Motor neuron (in vitro differentiated cells): ENCODE measurements at places on chromosomes 16 and 17. TPM values are rescaled to one million over a fixed set of nuclear protein-coding genes. Genes with fewer than 3 reads are reported as not detected.

- ATAC-seq, result no peak
Observed at GRCh38 chr16:86810062-86810461, 231.7 kb downstream of the FOXL1 start.

DNA sequence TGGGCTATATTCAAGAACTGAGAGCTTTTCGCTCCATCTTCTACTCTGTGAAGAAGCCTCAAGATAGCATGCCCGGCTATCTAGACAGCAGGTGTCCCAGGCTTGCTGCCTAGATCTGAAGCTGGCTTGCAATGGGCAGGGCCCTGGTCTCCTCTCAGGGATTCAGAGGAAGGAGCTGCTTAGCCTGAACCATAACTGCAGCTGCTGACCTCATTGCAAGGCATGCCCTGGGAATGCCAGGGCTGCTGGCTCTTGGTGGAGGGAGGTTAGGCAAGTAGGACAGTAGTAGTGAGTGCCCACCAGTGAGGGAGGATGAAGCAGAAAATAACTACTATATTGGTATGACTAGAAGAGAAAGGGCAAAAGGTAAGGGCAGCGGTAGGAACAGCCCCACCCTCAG is 21.3 kb upstream of the SLC35B1 start:
- ATAC-seq, result no peak

Gene TNFRSF17
- total RNA-seq, result not detected in 2 replicates

Gene P2RX5
- total RNA-seq, result 1.0 and 1.2 TPM in 2 replicates

DNA sequence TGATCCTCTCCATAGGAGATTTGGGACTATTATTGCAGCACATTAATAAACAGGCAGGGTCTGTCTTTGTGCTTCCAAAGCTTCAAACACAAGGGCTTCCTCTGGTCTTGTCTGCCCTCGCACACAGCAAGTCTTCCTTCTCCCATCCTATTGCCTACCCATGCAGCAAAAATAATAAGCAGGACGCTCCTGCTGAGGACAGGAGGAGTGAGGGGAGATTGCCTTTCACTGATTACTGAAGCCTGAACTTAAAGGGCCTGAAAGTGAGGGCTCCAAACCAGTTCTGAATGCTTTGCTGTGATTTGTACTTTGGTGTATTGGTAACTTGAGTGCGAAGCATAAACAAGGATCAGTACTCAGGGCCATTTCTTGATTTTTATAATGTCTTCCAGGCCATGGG is 197.6 kb upstream of the XYLT1 start:
- no peak for ATAC-seq

DNA sequence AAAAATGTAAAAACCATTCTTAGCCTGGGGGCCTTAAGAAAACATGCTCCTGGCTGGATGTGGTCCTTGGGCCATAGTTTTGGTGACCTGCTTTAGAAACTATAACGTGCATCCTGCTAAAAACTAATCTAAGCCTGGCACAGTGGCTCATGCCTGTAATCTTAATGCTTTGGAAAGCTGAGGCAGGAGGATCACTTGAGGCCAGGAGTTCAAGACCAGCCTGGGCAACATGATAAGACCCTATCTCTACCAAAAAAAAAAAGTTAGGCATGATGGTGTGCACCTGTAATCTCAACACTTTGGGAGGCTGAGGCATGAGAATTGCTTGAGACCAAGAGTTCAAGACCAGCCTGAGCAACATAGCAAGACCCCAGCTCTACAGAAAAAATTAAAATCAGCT is 183.8 kb upstream of the CHMP6 start:
- no peak for ATAC-seq

DNA sequence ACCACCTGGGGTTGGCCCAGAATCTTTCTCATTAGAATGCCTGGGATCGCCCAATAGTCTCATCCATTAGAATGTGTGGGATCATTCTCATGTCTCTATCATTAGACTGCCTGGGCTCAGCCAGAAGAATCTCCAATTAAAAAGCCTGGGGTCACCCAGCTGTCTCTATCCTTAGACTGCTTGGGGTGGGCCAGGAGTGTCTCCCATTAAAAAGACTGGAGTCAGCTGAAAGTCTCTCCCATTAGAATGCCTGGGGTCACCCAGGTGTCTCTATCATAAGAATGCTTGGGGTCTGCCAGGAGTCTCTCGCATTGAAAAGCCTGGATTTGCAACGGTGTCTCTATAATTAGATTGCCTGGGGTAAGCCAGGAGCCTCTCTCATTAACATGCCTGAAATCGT is 2225.7 kb downstream of the TP53TG3F start:
- ATAC-seq, result no peak

Gene CRYM
- total RNA-seq, result 4.9 and 5.9 TPM in 2 replicates

Gene CCL17
- not detected in 2 replicates for total RNA-seq

Gene PRSS22
- 0.81 and 0.97 TPM in 2 replicates for total RNA-seq

DNA sequence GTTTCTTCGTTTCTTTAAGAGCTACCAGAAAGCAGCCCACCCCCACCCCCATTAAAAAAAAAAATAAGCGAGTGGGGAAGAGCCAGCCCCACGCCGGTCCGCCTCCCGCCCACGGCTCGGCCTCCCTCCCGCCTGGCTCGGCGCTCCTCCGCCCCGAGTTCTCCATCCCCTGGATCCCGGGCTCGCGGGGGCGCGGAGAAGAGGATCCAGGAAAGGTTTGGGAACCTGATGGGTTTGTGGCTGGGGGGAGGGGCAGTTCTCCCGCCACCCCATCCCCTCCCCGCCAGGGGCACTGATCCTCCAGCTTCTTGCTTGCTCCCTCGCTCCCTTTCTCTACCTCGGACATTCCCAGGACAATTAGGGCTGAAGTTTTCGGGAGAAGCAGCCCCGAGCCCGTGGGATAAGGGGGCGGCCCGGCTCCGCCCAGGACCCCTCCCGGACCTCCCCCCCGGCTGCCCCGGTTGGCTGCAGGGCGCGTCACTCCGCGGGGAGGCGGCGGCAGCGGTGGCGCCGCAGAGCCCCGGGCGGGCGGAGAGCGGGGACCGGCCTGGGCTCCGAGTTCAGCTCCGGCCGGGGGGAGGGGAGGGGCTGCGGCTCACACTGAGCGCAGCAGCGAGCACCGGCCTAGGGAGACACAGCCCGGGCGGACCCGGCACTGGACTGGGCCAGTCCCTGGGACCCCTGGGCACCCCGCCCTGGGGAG is 1.0 kb upstream of the SALL1 start:
- ATAC-seq, result peak; percentile 72

DNA sequence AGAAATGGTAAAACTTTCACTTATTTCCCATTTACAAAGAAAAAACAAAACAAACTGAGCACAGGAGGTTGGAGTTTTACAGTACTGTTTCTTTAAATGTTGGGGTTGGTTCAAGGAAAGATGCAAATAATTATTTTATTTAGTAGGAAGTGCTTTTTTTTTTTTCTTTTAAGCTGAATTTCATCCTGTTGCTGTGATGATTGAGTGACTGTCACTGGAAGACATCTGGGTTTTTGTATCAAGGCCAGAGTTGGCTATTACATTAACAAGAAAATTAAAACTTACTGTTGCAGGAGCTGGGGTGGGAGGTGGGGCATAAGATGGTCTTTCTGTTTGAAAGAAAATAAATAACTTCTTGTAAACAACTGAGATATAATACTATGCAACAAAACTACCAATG is 2.3 kb downstream of the SMARCE1 start:
- no peak for ATAC-seq

Gene TSR3
- 47.6 and 63.6 TPM in 2 replicates for total RNA-seq

Gene MARVELD3
- 1.1 and 1.4 TPM in 2 replicates for total RNA-seq

GRCh38 chr16:53664724-53665345 is 38.8 kb downstream of the RPGRIP1L start:
- ATAC-seq, result no peak

GRCh38 chr16:71917900-71918299 is 22.6 kb downstream of the IST1 start:
- no peak for ATAC-seq

- ATAC-seq, result no peak
Observed at GRCh38 chr17:72470734-72471133, 349.9 kb downstream of the SOX9 start.

DNA sequence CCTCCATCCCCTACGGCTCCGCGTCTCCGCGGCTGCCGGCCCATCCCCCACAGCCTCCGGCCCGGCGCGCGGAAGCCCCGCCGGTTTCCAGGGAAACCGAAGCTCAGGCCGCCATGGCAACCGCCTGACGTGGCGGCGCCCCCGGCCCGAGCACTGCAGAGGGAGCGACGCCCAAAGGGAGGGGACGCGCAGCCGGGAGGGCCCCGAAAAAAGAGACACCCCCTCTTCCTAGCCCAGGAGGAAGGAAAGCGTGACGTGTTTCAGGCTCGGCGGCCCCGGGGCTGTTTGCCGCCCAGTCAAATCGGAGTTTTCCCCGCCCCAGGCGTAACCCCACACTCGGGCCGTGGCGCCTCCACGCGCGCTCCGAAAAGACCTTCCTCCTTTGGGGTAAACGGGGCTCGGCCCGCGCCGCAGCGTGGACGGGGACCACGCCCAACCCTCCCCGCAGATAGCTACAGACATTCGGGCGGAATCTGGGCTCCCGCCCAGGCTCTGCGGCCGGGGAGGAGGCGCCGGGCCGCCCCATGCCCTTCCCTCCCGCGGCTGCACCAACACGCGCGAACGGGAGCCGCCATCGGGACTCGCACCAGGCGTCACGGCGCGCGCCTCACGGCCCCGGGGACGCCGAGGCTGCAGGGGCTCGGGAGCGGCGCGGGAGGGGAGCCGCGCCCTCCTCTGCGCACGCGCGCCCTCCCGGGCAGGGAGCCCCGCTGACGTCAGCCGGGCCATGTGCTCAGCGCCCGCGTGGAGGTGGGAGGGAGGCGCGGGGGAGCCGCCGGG is 7.5 kb downstream of the MNT start:
- peak; percentile 8 for ATAC-seq

- no peak for ATAC-seq
Observed at GRCh38 chr16:84396537-84397008, 28.2 kb downstream of the ATP2C2 start.

- ATAC-seq, result peak; percentile 72
Observed at GRCh38 chr16:75238132-75238852, 13.1 kb downstream of the BCAR1 start.

- ATAC-seq, result no peak
Observed at GRCh38 chr16:31079342-31079944, 5.2 kb downstream of the ZNF646 start.

- ATAC-seq, result no peak
Observed at GRCh38 chr16:23174622-23175021, 7.9 kb upstream of the SCNN1G start.

DNA sequence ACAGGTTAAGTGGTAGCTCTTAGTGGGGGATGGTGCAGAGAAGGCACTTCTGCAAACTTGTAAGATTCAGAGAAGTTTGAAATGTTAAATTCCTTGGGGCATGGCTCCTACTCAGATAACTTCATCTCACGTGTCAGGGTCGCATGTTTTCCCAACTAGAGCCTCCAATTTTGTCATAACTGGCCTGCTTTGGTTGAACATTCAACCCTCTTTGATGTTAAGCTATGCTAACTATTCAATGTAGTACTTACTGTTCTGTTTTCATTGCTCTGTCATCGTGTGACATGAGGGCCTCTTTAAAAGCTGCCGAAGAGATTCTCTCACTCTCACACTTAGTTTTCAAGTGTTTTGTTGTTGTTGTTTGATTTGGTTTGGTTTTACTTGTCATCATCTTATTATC is 280.8 kb downstream of the CDH11 start:
- ATAC-seq, result no peak

Gene SPN
- total RNA-seq, result 1.1 TPM in 2 replicates

- no peak for ATAC-seq
Observed at GRCh38 chr17:79150035-79150733, 75.6 kb downstream of the ENGASE start.

GRCh38 chr16:24282141-24282540 is 26.0 kb downstream of the CACNG3 start:
- no peak for ATAC-seq

DNA sequence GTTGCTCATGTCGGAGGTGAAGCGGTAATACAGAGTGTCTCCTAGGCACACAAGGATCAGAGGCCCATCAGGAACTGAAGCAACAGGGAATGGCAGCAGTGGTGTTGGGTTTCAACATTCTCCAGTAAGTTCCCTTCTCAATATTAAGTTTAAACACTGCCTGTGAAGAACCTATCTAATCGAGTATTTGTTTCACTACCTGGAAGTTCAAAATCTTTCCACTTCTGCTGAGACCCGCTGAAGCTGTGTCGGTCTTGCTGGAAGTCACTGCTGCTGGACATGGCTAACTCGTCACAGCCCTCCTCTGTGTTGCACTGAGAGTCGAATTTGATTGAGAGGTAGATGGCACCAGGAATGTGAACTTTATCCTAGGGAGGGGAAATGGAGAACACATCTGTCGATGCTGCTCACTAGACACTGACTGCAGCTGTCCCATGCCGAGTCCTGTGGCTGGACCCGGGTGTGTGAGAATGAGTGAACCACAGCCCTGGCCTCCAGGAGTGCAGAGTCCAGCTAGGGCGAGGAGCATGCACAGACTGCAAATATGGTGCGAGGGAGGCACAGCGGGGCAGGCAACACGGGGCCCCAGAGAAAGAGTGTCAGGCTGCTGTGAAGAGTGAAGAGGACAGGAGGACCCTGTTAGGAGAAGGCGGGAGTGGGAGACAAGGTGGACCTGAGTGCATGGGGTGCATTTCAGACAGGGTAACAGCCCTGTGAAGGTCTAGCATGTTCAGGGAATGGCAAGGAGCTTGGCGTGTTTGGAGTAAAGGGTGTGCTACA is 50.1 kb upstream of the ATP2A3 start:
- ATAC-seq, result no peak

Gene HS3ST4
- 1.2 and 2.0 TPM in 2 replicates for total RNA-seq

DNA sequence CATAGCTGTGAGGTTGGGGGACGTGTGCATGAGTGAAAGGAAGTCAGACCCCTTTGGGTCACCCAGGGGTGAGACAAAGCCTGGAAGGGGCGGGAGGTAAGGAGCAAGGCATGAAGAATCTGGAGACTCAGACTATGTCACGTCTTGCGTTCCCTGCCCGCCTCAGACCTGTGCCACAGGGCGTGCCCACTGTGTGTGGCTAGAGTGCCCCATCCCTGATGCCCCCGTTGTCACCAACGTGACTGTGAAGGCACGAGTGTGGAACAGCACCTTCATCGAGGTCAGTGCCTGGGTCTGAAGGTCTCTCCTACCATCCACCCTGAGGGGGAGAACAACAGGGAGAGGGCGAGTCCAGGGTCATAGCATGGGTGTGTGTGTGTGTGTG is 15.1 kb upstream of the PDK2 start:
- ATAC-seq, result no peak

DNA sequence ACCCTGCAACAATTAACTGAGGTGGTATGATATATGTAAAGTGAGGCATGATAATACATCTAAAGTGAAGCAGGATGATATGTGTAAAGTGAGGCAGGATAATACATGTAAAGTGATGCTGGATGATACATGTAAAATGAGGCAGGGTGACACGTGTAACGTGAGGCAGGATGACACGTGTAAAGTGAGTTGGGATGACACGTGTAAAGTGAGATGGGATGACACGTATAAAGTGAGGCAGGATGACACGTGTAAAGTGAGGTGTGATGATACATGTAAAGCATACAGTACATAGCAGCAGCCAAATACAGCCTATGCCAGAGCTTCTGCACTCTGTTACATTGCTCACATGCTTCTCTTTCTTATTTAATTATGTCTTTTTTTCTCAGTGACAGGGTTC is 184.4 kb upstream of the FOXF1 start:
- peak; percentile 22 for ATAC-seq

Gene TVP23A
- 0.99 and 2.7 TPM in 2 replicates for total RNA-seq

GRCh38 chr17:996554-997344 is at the start of gene TIMM22:
TIMM22 (plus strand) TSS chr17:997129; CDS start chr17:997143, 14 bp downstream.
- ATAC-seq, result peak; percentile 97
